ENCODE measurements at places on chromosomes 2 and 18.

DNA sequence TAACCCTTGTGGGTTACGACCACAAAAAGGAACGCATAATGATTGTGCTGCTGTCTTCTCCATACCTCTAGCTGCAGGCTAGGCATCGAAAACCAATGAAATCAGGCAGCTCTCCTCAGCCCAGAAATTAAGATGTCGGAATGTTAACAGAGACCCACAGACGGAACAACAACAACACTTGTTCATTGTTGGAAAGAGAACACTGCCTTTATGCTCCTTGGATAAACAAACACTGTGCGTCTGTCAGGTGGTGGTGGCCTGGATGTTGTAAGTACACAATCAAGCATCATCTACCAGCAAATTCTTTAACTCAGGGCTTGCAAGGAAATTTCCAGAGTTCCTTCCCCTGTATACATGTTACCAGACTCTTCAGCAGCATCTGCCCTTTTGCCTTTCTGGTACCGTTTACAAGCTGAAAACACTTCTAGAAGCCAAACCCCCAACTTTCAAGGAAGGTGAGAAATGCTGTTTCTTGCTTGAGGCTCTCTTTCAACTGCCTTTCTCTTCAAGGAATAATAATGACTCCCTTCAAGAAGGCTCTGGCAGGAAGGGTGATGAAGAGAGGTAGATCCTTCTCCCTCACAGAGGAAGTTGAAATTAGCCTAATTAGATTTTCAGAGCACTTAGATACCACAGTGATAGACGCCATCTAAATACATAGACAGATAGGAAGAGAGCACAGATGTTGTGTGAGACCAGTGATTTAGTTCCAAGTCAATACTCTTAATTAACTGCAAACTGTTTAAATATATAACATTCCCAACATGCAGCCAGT, 332.7 kb downstream of the ZNF521 start:
- DNase-seq, result no peak

- no peak for DNase-seq
These were observed 174.0 kb upstream of the MYCN start for GRCh38 chr2:15766303-15766861.

DNA sequence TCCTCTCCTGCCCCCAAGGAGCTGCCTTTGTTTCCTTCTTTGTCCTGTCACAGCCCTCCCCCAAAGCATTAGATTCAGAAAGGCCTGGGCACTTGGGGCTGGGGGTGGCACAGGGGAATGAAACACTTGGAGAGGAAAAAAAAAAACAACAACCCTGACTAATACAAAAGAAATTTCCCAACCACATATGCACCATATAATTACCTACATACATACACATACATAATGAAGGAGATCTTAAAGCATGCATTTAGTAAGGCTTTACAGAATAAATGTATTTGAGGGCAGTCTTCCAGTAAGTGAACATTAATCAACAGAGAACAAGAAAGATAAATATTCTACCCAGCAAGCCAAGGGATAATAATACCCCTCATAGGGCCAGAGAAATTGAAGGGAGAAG, 70.0 kb upstream of the PPP1CB start:
- no peak for DNase-seq

GRCh38 chr2:147521936-147522335, 322.9 kb upstream of the ACVR2A start:
- DNase-seq, result no peak

- no peak for DNase-seq
These were observed 253.6 kb downstream of the LRRTM4 start for GRCh38 chr2:77268626-77269025.

DNA sequence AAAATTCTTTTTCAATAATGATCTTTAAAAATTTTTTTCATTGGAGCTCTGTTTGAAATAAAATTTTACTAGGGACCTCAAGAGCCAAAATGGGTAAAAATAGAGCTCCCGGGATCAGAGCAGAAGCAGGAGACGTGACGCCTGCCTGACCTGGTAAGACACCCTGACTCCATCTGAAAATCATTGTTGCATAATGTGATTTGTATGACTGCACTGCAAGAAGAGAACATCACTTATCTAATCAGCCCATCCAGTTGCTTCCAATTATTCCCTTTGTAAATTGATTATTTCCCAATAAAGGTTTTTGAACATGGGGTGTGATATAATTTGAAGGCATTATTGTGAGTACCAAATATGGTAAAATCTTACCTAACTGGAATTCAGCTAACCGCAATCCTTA, 17.1 kb upstream of the TAF1B start:
- no peak for DNase-seq

- DNase-seq, result no peak
These were observed 39.7 kb upstream of the HDAC4 start for GRCh38 chr2:239440511-239440959.

GRCh38 chr18:8957731-8958130, 144.8 kb upstream of the NDUFV2 start:
- no peak for DNase-seq

DNA sequence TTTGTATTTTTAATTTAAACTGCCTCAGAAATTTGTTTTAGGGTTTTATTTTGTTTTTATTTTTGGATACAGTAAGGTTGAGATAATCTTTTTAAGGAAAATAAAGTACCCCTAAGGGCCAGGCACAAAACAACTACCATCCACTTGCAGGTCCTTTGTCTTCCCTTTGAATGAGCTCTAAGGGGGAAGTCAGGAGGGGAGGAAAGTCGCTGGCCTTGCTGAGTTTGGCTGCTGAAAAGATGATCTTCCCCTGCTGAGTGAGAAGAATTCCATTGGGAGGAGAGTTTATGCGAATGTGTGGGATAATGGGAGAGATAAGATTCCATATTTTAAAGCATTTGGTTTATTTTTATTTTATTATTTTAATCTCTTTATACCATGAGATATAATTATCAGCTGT, 100.7 kb downstream of the ARHGAP15 start:
- no peak for DNase-seq

GRCh38 chr2:32991091-32991845, 44.5 kb downstream of the LTBP1 start:
- DNase-seq, result no peak

- no peak for DNase-seq
These were observed 149.0 kb downstream of the PXDN start for GRCh38 chr2:1595274-1595673.

GRCh38 chr18:35043207-35043606, 2.0 kb downstream of the MAPRE2 start:
- DNase-seq, result no peak

- no peak for DNase-seq
These were observed 252.9 kb upstream of the DCC start for GRCh38 chr18:52087140-52087539.

- no peak for DNase-seq
These were observed 462.2 kb downstream of the BCL11A start for GRCh38 chr2:60091266-60091665.

- DNase-seq, result no peak
These were observed 39.8 kb upstream of the ALPP start for GRCh38 chr2:232338759-232339106.

- DNase-seq, result no peak
These were observed 93.2 kb downstream of the PDCL3 start for GRCh38 chr2:100655936-100656534.

GRCh38 chr18:47490882-47491281, 239.4 kb upstream of the SKOR2 start:
- no peak for DNase-seq

DNA sequence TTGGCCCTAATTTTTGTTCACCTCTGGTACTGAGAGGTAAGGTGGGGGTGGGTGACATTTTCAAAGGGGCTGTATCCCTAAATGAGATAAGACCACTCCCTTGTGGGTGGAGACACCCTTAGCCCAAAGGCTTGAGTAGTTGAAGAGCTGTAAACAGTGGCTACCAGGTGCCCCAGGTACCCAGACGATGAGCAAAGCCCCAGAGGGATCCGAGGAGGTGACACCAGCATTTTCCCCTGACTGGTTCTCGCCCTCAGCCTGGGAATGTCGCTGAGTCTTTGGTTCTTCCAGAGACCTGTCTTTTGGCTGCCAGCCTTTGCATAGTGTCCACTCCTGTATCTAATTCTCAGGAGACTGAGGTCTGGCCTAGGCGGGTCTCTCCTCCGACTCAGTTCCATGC, 36.5 kb downstream of the RRM2 start:
- DNase-seq, result no peak

GRCh38 chr2:105969552-105969951, 224.5 kb downstream of the UXS1 start:
- no peak for DNase-seq

DNA sequence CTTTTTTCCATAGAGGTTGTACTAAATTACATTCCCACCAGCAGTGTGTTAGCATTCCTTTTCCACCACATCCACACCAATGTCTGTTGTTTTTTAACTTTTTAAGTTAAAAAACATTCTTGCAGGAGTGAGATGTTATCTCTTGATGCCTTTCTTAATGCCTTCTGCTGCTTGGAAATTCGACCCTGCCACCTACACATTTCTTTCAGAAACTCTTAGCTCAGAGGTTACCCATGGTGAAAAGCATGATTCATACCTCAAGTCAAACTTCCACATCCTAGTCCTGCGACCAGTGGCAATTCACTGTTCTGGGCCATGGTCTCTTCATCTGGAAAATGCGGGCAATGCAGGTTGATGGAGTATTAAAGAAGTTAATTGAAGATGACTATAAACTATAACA, 12.7 kb upstream of the HNMT start:
- no peak for DNase-seq

DNA sequence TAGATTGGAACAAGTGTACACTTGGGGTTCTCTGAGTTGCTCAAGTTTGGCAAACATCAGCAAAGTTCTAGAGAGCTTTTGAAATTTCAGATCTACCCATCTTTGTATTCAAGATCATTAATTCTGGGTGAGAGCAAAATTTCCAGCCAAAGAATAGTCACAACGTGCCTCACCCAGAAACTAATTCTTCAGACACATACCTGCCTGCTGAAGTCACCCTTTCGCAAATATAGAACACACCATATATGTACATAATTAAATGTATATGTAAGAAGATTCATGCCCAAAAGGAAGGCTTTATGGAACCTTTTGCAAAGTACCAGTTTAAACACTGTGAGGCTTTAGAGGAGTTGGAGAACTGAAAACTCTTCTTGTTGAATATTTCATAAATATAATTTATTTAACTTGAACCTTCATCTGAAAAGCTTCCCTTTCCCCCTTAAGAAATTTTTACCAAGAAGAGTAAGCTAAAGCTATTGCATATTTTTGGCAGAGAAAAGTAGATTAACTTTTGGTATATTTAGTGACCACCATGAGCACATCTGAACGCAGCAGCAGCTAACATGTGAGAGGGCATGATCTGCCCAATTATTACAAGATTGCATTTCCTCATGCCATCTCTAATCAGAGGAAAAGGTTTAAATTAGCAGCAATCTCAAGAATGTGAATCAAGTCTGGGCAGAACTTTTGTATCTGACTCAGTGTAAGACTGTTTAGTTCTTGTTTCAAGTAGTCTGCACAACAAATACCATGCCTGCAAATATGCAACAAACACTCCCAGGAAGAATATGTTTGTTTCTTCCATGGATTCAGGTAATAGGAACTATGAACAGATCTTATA, 8.2 kb downstream of the RND3 start:
- DNase-seq, result no peak

GRCh38 chr18:70931942-70932814, 643.3 kb downstream of the SOCS6 start:
- peak; percentile 38 for DNase-seq

GRCh38 chr2:223093436-223094241, 41.6 kb downstream of the KCNE4 start:
- DNase-seq, result no peak

DNA sequence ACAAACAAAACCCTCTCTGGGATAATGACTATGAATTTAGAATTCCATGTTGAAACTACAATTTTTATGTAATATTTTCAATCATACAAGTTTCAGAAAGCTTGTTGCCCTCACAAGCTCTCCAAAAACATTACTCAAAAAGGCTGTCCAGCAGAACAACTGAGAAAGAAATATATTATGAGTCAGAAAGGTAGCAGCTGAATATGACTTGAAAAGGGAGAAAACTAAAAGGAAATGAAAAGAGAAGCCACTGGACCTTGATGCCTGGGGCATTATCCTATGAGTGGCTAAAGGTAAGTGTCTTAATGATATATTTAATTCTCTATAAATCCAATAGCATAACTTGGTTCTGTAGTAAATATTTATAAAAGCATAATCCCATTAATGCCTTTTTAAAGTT, 61.8 kb downstream of the NXPH2 start:
- no peak for DNase-seq

GRCh38 chr2:178479275-178479616, 846 bp upstream of the FKBP7 start:
- DNase-seq, result no peak

DNA sequence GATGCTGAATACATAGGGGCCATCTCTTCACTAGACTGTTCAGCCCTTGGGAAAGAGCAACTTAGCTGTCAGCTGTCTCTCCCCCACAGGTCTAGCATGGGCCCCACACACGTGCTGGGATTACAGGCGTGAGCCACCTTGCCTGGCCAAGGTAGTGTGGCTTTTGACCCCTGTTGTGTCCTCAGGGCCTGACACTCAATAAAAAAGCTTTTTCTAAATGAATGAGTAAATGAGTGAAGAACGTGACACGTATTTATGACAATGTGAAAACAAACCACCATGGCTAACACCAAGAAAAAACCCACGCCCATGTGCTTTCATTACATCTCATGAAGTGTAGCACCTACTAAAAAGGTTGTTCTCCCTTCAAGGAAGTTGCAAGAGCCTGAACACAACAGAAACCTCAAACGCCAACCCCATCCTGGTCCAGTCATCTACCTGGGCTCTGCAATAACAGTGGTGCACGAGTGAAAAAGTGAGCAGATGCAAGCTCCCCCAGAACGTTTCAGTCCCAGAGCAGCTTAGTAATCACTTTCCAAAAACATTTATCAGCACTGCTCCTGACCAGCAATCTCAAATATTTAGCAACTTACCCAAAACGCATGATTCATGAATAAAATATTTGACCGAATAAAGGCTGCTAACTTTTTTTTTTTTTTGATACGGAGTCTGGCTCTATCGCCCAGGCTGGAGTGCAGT, 3.4 kb downstream of the WDFY1 start:
- DNase-seq, result no peak

DNA sequence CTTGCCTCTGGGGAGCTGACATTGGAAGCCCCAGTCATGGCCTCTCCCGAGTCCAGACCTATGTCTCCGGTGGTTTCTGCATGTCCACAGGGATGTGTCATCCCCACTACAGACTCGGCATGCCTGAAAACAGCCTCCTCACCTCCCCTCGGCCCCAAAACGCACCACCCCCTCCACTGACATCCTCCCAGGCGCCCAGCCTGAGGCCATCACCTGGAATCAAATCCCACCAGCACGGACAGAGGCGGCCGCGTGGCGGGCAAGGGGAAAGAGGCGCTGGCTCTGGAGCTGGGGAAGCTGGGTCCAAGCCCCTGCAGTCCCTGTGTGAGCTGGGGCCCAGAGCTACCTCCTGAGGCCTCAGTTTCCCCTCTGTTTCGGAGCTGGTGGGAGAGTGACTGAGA, 69.9 kb upstream of the SMAD7 start:
- no peak for DNase-seq

- no peak for DNase-seq
These were observed 11.4 kb downstream of the TMEM182 start for GRCh38 chr2:102773149-102773705.

DNA sequence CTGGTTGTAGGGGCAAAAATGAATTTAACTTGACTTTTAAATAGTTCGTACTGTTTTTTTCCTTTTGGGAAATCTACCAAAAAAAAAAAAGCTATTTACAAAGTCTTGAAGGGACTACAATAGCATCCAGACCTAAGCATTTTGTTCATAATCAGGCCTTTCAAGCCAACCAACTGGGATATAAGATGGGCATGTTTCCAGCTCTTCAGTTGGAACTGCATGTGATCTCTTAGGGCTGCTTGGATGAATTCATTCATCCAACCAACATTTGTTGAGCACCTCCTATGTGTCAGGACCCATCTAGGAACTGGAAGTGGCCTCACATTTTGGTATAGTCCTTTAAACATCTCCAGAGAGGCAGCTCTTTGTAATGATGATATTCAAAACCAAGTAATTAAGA, 98.6 kb downstream of the AAK1 start:
- no peak for DNase-seq

Data from left kidney (tissue), 8 donors.